IPS DF 19.7 (cell line): ENCODE measurements at places on chromosomes 11 and 22.

DNA sequence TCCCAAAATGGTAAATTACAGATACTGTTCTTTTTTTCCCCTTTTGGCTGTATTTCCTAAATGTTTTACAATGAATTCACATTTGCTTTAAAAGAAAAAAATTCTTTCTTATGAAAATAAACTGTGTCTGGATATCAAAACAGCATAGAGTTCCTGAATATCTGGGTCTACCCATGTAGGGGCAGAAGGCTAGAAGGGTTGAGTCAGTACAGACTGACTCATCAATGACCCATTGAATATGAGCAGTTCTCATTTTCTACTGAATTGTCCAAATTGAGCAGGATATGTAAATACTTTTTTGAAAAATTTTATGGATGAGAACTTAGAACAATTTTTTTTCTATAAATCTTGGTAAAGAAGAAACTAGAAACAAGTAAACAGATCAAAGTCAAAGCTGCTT lies 16.3 kb upstream of the C11orf87 start:
- no peak for DNase-seq

DNA sequence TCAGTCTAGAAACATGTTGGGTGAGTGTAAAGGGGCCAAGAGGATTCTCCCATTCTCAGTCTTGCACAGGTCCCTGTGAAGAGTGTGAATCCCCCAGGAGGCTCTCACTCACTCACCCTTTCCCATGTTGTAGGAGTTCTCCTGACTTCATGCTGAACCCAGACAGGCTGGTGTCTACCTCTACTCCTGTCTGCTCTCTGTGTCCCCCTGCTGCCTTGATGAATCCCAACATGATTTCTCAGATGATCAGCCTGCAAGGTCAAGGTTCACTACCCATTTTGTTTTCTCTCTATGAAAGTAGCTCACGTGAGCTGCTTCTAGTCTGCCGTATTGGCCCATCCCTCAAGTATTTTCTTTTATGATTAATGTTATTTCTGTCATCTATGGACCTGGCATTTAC lies 500.6 kb downstream of the ETS1 start:
- no peak for DNase-seq

- DNase-seq, result no peak
Observed at GRCh38 chr11:111718436-111718835, 47.8 kb downstream of the PPP2R1B start.

DNA sequence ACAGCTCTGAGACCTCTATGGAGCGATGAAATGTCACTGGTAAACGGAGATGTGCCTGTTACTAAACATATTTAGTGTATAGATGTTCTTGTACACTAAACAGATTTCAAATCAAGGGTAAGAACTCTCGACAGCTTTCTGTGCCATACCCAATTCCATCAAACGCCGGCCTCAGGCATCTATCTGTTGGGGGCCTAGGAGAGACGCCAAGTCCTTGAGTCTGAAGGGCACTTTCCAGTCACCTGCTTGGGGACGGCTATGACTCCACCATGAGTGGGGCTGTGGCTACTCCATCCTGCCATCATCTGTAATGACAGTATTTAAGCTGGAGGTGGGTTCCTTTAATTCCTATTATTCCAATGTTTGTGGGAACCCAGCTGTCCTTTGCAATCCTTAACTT lies 87.8 kb downstream of the SHANK2 start:
- no peak for DNase-seq

- DNase-seq, result no peak
Observed at GRCh38 chr11:2801711-2802388, 83.7 kb downstream of the CDKN1C start.

GRCh38 chr11:58938398-58938797 lies 890 bp upstream of the GLYATL1 start:
- no peak for DNase-seq

- DNase-seq, result no peak
Observed at GRCh38 chr22:47374901-47375575, 612.6 kb downstream of the TBC1D22A start.

GRCh38 chr11:12694183-12694531 lies 19.9 kb downstream of the TEAD1 start:
- no peak for DNase-seq

DNA sequence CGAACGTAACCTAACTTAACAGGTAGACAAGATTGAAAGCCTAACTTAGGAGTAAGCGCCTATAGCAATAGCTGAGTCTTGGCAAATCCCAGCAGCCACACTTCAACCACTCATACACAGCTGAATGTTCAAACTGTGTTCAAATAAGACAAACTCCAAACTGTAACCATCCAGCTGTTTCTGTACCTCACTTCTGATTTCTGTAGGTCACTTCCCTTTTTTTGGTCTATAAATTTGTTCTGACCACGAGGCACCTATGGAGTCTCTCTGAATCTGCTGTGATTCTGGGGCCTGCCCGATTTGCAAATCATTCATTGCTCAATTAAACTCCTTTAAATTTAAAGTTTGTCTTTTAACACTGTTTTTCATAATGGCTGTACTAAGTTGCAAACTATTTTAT lies 8.2 kb upstream of the TENM4 start:
- DNase-seq, result no peak

DNA sequence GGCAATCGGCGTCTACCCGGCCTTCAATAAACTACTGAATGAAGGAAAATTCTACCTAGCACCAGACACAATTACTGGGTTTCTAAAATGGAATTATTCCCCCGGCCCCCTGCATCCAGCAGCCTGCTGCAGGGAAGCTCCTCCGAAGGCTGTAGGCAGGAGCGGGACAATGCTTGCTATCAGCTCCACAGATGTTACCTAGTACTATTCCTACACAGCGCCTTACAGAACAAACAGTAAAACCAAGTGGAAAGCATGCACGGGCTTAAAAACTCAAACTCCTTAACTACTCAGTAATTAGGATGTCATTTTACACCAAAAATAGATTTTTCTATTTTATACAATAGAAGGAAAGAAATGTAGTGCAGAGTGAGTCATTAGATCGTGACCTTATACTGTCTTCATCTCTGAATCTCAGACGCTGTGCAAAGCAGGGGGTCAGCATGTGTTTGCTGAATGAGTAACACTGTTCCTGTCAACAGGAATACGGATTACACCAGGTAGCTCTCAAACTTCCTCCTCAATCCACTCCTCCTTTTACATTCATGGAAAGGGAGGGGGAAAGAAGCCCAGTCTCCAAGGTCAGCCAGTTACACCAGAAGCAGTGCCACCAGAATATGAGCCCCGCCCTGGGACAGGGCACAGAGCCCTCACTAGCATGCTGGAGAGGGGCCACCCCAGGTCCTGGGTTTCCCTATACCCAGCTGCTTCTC lies 74.9 kb downstream of the PACSIN2 start:
- DNase-seq, result no peak

DNA sequence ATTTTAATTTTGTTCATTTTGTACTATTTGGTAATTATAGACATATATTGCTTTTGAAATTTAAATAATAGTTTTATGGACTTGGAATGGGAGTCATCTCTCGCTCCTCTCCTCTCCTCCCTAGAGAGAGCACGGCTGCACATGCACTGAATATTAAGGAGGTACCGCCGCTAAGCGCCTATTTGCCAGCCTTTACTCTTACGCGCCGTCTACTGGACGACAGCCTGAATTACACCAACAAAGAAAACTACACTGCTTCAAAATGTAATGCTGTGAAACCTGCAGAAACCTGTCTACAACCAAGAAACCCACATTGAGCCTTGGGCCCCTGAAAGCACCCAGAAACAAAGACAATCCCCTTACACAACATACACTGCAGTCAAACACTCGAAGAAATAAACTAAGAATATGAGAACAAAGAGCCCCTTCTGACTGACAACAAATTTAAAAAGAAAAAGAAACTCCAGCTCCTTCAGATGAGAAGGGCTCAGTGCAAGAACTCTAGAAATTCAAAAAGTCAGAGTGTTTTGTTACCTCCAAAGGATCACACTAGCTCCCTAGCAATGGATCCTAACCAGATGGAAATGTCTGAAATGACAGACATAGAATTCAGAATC lies 737.2 kb downstream of the LRRC4C start:
- DNase-seq, result no peak

DNA sequence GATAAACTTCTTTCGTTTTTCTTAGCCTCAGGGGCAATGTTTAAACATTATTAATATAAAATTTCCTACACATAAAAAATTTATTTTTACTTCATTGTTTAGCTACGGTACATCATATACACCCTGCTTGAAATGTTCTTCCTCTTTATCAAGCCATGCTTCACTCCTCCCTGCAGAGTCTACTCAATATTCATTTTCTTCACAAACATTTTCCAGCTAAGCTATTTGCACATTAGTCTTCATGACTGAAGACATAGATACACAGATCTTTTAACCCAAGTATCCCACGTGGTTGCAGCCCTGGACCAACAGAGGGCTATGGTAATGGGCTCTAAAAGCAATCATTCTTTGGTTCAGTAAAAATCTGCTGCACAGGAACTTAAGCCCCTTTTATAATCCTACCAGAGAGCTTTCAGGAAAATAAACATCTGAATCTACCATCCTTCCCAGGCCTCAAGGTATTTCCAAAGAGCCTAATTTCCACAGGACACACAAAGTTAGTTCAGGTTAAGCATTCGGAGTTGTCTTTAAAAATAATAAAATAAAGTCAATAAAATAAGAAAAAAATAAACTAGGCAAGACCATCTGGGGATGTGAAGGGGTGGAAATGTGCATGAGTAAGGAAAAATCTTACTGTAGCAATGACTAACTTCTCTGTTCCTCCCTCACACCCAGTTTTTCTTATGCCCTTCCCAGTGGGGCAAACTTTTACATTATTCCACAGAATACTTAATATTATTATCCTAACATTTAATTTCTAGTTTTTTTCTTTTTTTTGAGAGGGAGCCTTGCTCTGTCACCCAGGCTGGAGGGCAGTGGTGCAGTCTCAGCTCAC lies 21.6 kb upstream of the OR6X1 start:
- no peak for DNase-seq

DNA sequence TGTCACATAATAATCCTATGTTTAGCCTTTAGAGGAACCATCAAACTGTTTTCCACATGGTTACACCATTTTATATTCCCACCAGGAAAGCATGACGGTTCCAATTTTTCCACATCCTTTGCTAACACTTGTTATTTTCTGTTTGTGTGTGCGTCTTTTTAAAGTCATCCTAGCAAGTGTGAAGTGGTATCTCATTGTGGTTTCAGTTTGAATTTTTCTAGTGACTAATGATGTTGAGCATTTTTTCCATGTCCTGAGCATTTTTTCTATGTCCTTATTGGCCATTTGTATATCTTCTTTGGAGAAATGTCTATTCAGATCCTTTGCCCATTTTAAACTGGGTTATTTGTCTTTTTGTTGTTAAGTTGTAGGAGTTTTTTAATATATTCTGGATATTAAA lies 53.7 kb upstream of the DEPDC7 start:
- DNase-seq, result no peak

GRCh38 chr11:57792870-57793269 lies 31.3 kb downstream of the CTNND1 start:
- DNase-seq, result no peak

DNA sequence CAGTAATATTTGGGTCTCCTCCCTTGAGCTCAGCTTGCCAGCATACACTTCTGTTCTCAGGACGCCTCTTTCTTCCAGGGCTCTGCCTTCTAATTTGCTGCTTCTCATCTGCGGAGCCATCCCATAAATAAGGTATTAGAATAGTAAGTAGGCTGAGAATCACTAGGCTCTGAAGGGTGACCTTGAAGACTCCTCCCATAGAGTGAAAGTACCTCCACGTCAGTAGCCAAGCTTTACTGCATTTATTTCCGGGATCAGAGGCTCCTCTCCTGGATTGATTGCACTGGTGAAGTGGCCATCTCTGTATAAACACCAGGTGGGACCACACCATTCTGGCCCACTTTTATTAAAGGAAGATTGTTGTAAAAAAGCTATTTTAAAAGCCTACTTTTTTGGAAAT lies 315.5 kb downstream of the FAT3 start:
- DNase-seq, result no peak

GRCh38 chr11:15176646-15177163 lies 62.0 kb downstream of the INSC start:
- no peak for DNase-seq

- no peak for DNase-seq
Observed at GRCh38 chr11:124768914-124769313, 6.8 kb upstream of the ESAM start.

GRCh38 chr22:24803064-24803542 lies 2.9 kb upstream of the SGSM1 start:
- peak; percentile 84 for DNase-seq
